GM12865 (cell line): ENCODE measurements at places on chromosomes 1 and 21.

GRCh38 chr1:146029117-146029516 is 7.6 kb upstream of the HJV start:
- DNase-seq, result no peak

DNA sequence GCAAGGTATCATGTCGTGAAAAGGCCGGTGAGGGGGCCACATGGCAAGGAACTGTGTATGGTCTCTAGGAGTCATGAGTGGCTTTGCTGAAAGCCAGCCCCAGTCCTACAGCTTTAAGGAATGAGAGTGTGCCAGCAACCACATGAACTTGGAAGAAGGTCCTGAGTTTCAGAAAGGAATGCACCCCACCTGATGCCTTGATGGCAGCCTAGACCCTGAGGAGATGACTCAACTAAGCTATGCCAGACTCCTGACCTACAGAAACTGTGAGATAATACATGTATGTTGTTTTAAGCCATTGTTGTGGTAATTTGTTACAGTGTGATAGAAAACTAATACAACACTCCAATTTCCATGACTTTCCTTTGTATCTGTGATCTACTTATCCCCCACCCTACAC is 33.5 kb upstream of the AKT3 start:
- DNase-seq, result no peak

GRCh38 chr21:25791319-25791718 is 56.5 kb downstream of the GABPA start:
- DNase-seq, result no peak

DNA sequence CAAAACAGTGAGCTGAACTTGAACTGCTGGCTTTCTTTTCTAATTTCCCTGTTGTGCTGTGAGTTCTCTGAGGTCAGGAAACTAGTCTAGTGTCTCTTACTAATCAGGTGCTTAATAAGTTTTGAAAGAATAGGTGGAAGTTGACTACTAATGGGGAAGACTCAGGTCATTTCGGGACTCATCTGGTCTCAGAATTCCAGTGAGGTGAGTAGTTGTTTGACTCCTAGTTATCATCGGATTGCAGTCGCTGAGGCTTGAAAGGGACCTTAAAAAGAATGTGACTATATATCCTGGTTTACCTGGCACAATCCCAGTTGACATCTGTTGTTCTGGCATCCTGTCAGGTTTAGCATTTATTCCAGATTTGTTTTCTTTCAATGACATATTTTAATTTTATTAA is 81.4 kb upstream of the SPAG17 start:
- DNase-seq, result no peak

GRCh38 chr1:108858230-108858950 is 1.5 kb upstream of the AKNAD1 start:
- no peak for DNase-seq
